PC-3 (cell line): ENCODE measurements at places on chromosomes 13 and 19.

GRCh38 chr19:4582980-4583842, 23.7 kb upstream of the SEMA6B start:
- DNase-seq = peak; percentile 63

DNA sequence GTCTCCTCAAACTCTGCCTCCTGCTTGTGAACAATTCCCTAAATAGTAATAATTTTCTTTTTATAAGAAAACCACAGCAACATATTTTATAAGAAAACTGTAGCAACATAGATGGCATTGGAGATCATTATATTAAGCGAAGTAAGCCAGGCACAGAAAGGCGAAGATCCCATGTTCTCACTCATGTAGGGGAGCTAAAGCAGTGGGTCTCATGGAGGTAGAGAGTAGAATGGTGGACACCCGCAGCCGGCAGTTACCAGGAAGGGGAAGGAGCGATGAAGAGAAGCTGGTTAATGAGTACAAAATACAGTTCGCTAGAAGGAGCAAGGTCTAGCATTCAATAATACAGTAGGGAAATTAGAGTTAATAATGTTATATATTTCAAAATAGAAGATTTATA, 42.9 kb downstream of the CRYL1 start:
- DNase-seq = no peak

DNA sequence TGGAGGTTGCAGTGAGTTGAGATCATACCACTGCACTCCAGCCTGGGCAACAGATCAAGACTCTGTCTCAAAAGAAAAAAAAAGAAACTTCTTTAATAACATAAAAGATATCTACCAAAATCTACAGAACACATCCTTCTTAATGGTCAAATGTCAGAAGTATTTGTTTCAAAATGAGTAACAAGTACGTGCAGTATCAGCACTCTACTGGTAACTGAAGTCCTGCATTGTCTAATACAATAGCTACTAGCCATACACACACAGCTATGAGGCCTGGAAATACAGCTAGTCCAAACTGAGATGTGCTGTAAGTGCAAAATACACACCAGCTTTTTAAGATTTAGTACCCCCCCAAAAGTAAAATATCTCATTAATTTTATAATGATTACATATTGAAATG, 88.1 kb downstream of the TSC22D1 start:
- DNase-seq = no peak

DNA sequence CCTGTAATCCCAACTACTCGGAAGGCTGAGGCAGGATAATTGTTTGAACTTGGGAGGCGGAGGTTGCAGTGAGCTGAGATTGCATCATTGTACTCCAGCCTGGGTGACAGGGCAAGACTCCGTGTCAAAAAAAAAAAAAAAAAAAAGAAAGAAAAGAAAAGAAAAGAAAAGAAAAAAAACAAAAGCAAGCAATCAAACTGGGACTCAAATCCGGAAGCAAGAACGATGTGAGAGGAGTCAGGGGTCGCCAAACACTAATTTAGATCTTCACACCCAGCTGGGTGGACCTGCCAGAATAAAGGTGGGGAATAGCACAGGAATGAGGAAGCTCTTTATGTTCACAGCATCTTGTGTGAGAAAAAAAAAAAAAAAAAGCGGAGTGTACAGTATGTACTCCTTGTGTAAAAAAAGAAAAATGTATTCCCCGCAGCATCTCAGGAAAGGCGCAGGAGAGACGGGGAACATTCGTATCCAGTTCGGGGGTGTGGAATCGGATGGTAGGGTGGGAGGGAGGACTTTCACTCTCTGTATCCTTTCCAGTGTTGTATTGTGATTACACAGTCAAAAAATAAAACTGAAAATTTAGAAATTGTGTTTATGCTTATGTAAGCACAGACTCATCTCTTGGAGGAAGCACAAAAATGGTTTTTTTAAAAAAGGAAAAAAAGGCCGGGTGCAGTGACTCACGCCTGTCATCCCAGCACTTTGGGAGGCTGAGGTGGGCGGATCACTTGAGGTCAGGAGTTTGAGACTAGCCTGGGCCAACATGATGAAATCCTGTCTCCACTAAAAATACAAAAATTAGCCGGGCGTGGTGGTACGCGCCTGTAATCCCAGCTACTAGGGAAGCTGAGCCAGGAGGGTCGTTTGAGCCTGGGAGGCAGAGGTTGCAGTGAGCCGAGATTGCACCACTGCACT, 7.6 kb downstream of the DNAJB1 start:
- peak; percentile 86 for DNase-seq

GRCh38 chr19:40503320-40503695, 36.5 kb downstream of the SPTBN4 start:
- DNase-seq = no peak

DNA sequence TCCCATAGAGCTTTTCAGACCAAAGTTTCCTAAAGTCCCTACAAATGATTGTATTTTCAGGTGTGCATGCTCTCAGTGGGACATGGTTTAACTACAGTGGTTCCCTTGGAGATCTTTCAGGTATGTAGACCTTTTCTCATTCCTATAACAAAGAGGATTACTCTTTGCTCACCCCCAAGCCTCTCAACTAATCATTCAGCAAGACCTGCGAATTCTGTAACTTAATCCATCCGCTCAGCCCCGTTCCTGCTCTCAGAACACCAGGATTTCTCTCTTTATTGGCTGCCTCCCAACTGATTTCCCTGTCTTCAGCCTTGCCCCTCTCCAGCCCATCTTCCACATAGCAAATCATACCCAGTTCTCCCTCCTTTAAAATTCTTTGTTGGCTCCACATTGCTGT, 253.6 kb downstream of the MTUS2 start:
- no peak for DNase-seq

DNA sequence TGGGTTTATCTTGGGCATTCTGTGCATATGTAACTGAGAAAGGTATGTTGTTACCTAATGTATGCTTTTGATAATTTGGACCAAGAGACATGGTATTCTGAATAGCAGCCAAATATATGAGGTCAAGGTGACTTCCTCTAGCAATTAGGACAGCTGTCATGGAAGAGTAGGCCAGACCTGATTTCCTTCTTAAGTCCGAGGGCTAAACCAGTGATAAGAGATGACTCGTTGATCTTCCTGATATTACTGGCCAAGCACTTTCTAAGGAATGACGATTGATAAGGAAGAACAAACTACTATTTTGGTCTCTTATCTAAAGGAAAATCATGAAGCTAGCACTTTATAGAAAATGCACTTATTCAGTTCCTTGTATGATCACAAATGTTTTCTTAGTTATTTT, 42.7 kb downstream of the ARHGAP35 start:
- DNase-seq = peak; percentile 12

DNA sequence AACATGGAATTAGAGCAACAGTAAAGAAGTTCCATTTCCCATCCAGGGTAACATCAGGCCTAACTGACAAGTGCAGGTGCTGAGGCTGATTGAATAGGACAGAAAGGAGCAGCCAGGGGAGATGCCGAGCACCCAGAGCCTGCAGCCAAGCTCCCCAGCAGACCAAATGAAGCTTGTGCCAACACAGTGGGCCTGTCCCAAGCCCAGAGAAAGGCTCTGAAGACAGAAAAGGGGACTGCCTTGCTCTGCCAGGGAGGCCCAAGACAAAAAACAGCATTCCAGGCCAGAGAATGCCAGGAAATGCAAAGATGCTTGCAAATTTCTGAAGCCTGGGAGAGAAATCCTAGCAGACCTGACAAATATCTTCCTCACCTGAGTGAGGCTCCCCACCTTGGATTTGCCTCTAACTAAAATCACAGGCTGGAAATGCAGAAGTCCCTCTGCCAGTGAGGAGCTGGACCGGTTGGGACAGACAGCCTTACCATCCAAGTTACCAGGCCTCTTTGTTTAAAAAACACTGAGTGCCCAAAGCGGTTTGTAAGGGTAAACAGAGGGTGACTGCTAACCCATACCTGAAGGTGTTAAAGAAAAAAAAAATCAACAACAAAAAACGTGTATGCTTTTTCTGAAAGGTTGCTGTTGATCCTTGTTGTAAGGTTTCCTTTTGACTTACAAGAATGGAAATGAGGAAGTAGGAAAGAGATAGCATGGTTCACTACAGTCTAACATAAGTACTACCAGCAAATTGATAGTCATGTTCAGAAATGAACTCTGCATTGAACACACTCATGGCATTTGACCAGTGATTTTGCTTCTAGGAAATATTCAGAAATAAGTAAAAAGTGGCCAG, 11.8 kb upstream of the HMGB1 start:
- no peak for DNase-seq

DNA sequence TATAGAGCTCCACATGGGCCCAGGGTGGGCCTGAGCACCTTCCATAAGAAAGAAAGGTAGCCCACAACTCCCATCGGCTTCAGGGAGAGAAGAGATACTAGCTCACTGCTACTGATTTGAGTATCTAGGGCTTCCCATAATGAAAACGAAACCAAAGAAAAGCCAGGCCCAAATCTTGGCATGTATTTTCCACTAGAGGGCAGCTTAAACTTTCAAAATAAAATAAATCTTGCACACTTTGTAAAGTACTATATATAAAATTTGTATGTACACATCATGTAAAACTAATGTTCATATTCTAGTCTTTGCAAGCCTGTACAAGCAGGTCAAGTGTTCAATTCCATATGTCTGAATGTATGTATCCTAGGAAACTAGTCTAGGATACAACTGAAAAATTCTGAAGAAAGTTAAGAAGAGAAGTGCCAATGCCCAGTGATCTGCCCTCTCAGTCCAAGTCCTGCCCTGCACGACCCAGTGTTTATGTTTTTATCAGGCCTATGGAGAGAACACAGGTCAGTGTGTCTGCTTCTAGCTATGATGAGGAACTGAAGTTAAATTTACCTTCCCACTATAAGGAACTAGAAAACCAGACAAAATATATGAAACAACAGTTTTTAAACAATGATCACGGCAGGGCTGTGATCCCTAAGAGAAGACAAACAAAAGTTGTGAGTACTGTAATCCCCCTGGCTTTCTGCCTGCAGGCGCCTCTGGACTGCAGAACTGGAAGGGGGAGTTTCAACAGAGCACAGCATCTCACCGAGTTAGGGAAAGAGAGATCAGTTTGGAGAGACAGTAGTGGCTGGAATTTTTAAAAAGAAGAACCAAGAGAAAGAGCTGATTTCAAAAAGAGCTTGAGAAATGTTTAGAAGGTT, 475.7 kb downstream of the UQCRFS1 start:
- peak; percentile 35 for DNase-seq

DNA sequence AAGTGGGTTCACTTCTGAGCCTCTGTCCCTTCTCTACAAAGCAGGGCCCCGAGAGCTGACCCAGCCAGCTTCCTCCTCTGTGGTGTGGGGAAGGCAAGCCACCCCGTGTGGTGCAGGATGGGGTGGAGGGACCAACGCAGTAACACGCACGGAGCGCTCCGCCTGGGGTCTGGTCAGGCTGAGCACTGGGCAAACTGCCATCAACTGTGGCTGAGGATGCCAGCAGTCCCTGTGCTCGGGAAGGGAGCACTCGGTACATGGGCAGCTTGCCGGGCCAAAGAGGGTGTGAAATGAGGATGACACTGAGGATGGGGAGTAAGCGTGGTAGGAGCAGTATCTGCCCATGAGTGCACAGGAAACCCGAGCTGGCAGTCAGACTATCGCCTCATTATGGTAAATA, 7.6 kb upstream of the GMIP start:
- no peak for DNase-seq

DNA sequence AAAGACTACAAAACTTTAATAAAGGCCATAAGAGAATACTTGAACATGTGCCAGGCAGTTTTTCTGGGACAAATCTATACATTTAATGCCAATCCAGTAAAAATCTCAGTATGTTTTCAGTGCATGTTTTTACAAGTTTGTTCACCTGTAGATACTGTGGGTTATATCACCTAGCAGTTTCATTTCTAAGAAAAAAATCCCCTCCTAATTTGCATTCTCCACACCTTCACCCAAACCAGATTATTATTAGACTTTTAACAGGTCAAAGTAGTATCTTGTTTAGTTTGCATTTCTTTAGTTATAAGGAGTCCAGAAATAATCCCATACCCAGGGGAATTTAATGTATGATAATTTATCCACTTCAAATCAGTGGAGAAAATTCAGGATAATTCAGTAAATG, 17.0 kb upstream of the LPAR6 start:
- no peak for DNase-seq

DNA sequence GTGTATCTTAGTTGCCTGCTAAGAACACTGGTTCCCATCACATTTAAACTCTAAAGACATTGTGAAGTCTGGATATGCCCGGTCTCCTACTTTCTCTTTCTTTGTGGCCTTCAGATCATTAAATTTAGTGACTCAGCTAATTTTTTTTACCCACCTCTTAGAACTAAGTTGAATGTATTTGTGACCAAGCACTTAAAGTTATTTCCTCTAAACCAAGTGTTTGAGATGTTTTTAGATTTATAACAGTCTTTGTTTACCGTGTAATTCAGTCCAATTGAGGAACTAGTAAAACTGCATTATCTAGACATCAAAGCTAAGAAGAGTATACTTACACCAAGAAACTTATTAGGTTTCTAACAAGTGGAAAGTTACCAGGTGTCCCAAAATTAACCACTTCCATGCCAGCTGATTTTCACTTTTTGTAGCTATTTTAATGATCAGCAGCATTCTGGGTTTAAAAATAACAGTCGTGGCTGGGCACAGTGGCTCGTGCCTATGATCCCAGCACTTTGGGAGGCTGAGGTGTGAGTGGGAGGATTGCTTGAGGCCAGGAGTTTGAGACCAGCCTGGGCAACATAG, 53.1 kb downstream of the ARHGAP35 start:
- peak; percentile 34 for DNase-seq

DNA sequence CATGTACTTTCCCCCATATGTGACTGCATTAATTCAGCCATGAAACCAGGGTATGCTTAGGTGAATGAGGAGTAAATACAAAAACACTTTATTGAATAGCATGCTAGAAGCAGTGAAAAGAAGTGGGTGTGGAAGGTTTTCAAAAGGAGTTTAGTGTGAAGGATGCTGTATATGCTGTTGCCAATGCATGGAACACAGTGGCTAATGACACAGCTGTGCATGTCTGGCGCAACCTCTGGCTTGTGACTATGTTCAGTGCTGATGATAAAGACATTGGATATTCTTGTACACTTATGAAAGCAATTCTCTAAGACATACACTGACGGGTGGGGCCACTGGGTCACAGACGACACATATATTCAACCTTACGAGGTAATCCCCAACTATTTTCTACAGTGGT, 55.2 kb downstream of the SOX21 start:
- DNase-seq = peak; percentile 33

- DNase-seq = no peak
These were observed 5.1 kb downstream of the ZSWIM9 start for GRCh38 chr19:48175578-48175977.

DNA sequence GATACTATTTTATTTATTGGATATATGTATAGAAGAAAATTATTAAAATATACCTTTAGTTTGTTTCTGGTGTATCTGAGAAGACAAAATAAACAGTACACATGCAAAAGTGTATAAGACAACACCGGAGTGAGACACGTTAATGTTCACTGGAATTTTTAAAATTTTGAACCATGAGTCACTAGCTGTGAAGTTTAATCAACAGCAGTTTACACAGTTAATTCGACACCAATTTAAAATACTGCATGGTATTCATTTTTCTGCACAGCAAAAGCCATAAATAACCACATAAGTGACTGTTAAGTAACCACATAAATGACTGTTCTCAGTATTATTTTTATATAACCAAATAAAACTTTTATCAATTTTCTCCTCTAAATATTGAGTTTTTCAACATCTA, 418.7 kb upstream of the NBEA start:
- DNase-seq = peak; percentile 40

GRCh38 chr13:110263888-110264287, 43.1 kb downstream of the COL4A1 start:
- no peak for DNase-seq
